RWPE1 (cell line): ENCODE measurements at places on chromosomes 6 and 20.
A peak's percentile ranks its signal among the peaks of the same experiment; 100 is the strongest.

DNA sequence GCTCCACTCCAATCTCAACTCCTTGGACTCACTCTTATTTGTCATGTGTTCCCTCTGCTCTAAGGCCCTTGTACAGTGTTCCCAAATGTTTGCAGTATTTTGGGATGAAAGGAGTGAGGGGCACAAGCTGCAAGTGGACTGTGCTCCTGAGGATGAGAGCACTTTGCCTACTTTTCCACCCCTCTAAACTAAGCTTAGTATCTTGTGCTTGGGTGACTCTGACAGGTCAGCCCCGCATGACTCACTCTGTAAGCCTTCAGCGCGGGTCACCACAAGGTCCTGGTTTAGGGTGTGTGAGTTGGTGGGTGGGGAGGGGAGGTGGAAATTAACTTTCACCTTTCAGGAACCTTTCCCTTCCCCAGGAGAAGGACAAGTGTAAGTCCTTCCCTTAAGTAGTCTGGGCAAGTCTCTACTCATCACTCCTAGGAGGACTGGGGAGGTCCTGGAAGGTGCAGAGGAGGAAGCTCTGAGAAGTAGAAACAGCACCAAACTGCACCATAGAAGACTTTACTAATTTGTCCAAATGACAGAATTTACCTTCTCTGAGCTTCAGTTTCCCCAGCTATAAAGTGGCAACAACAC, 68.8 kb upstream of the EPB41L1 start:
- peak; percentile 97 for DNase-seq

- DNase-seq: no peak
Observed at GRCh38 chr6:16671302-16672289, 89.7 kb downstream of the ATXN1 start.

- DNase-seq: no peak
Observed at GRCh38 chr20:48814633-48815032, 13.2 kb downstream of the PREX1 start.

DNA sequence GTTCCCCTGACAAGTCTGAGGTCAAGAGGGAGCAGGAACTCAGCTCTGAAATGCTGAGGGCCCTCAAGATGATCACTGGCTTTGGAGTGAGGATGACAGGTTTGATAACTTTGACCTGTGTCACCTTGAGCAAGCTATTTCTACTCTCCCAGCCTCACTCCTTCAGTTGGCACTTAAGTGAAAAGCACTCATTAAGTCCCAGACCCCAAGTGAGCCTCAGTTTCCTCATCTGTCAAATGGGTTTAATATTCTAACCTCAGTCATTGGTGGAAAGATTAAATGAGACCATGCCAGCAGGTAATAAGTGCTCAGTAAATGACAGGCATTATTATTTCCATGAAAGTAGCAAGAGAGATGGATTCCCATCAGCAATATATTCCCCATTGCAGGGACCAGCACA, 14.0 kb downstream of the DEFB132 start:
- no peak for DNase-seq

DNA sequence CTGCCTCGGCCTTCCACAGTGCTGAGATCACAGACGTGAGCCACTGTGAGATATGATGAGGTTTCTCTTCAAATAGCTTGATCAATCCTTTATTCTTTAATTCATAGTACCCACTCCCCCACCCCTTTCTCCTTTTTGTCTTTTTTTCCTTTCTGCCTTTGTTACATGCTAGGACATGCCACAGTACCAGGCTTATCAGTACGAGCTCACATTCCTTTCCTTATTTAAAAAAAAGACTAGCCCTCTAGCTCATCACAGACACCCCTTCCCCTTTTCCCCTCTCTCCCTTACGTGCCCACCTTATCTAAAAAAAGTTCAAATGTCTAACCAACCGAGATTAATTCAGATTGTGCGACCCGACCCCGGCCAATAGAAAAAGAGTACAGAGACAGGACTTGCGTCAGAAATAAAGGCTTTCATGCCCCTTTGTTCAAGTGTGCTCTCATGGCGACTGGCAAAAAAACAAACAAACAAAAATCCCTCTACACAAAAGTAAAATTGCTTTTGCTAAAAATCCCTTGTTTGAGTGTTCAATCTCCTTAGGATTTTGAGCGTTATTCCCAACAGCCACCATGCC, 49.2 kb downstream of the MRAP2 start:
- no peak for DNase-seq

DNA sequence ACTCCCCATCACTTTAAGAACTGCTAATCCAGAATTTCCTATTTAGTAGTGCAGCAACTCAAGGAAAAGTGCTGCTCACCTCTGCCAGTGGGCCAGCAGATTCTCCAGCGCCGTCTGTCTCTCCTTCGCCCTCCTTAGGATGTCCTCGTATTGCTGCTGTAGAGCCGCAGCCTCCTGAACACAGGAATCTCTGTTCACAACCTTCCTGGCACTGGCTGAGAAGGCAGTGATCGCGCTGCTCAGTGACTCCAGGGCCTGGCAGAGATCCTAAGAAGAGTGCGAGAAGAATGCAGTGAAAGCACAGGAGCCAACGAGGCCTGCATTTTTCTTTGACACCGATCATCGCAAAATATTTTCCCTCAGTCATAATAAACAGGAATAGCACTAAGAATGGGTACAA, 209.0 kb downstream of the SYNE1 start:
- no peak for DNase-seq

DNA sequence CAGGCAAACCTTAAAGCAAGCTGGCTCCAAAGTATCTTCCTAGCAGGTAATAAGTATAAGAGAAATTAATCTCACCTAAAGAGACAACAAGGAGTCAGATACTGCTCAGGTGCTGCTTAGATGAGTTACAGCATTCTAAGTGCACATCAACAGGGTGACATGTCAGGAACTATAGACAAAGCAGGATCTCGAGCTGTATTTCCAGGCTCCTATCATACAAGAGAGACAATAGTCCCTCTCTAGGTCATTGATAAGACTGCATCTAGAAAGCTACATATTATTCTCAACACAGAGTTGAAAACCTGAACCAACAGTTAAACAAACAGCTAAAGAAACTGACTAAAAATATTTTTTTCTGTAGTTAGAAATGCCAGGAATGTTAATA, 3.9 kb downstream of the PTPRK start:
- no peak for DNase-seq
